ENCODE measurements at places on chromosomes 3 and 15.

DNA sequence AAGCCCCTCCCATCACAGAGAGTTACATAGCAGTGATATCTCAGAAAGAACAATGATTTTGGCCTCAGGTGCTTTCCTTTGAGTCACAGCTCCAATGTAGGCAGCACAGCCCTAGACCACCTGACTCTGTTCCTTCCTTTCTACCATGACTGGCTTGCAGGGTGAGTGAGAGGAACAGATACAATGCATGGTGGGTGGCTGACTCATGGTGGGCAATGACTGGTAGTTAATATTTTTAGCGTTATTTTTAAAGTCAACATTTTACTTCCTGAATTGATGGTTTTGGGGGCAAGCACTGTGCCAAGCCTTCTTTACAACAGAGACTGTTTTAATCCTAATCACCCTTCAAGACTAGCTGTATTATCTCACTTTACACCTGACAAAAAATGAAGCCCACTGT lies 32.8 kb upstream of the ST3GAL6 start:
- no peak for DNase-seq

GRCh38 chr3:12267376-12268030 lies 21.4 kb upstream of the PPARG start:
- DNase-seq: no peak

GRCh38 chr3:53273146-53273670 lies 17.4 kb upstream of the TKT start:
- no peak for DNase-seq

GRCh38 chr3:127822682-127823425 lies 539 bp upstream of the MGLL start:
- peak; percentile 18 for DNase-seq

DNA sequence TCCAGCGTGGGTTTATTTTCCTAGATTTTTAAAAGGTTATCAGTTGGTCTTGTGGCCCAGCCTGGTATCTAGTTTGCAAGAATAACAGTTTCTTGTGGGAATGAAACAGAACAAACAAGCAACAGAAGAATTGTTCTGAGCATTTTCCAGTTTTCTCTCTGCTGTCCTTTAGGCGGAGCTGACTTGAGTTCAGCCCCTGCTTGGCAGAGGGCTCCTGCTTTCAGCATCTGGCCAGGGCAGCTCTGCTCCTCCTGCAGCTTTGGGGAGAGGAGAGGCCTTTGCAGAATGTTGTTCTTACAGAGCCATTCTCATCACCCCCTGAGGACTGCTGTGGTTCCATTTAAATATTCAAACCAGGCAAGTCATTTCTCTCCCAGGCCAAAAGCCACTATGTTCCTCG lies 117.7 kb downstream of the ALDH1A2 start:
- DNase-seq: no peak

- DNase-seq: no peak
Observed at GRCh38 chr3:69442771-69443311, 57.0 kb upstream of the FRMD4B start.

DNA sequence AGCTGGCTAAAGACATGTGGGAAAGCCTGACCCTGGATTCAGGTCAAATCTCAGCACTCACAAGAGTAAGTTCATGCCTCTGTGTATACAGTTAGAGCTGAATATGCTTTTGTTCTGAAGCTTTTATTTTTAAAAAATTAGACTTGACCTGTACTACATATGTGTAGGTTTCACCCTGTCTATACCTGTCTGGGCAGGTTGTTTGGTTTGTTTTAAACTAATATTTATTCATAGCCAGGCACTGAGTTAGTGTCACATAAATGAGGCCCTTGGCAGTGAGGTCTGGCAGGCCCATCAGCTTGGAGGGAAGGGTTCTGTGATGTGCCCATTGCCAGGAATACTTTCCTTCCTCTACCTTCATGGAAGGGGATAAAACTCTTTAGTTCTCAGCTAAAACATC lies 1.9 kb downstream of the DNAJA4 start:
- no peak for DNase-seq

DNA sequence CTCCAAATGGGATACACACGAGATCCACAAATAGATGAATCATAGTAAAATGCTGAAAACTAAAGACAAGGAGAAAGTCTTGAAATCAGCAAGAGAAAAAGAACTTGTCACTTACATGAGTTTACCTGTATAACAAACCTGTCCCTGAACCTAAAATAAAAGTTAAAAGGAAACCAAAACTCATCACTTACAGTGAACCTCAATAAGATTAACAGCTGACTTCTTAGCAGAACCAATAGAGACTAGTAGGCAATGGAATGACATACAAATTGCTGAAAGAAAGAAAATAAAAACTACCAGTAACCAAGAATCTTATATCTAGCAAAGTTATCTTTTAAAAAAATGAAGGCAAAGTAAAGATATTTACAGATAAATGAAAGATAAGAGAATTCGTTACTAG lies 27.4 kb downstream of the SEC22A start:
- no peak for DNase-seq

DNA sequence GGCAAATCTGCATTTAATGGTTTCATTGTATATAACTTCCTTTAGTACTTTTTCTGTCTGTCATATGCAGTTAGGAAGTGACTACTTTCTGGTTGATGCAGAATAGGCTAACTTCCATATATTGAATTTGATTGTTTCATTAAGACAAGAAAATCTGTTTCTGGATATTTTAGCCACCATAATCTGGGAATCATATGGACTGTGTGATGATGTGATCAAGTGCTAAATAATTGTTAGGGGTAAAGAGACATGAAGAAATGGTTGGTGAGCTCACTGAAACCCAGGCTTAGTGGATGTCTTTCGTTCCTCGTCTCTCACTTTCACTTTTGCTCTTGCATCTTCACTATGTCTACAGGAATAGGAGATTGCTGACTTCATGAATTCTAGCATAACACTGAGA lies 3.5 kb upstream of the MNS1 start:
- DNase-seq: no peak

GRCh38 chr3:105822171-105823123 lies 46.4 kb downstream of the CBLB start:
- DNase-seq: no peak

DNA sequence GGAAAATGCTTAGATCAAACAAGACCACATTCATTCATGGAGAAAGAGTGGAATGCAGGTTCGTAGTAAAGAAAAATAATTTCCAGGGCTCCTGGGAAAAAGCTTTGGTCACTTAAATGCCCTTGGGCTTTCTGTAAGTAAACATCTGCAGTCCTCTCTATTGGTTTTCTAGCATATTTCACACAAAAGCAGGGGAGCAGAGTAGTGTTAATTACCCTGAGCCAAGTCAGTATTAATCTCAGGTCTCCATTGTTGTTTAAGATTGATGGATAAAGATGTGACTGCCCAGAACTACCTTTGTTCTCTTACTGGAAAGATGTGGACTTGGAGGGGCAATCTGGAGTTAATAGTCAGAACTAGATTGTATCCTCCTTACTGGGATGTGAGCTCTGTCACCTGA lies 242.6 kb downstream of the PTPRG start:
- no peak for DNase-seq

GRCh38 chr3:160006282-160007163 lies 17.9 kb downstream of the IL12A start:
- no peak for DNase-seq

- no peak for DNase-seq
Observed at GRCh38 chr15:80597076-80597475, 98.0 kb upstream of the ABHD17C start.

DNA sequence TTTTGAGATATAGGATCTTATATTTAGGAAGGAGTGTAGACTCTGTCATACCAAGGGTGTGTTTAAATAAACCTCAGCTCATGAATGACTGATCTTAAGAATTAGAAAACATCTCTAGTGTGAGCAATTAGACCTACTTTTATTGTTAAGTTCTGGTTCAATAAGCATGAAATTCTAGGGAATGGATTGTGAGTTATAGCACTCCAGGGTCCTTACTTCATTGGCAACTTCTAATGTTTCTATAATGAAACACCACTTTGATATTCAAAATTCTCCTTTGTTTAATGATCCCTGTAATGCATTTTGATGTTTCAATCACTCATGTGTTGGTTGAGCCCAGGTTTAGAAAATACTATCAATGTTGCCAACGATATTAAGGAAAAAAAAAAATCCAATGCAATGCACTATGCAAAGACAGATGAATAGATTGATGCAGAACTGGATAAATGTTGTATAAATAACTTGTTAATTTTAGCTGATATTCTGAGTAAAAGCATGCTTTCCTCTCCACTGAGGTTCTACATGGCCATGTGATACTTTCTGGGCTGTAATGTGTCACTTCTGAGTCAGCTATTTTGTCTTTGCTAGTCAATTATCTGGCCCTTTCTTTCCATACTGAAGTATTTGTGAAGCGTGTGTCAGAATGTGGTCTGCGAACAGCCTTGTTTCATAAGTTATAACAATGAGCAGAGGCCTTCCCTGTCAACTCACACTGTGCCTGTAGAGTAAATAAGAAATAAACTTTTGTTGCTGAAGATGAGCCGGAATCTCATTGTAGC lies 1035.9 kb downstream of the PLOD2 start:
- DNase-seq: no peak

- DNase-seq: no peak
Observed at GRCh38 chr3:195118671-195119070, 152.3 kb downstream of the XXYLT1 start.

GRCh38 chr15:22839046-22839695 lies 705 bp downstream of the NIPA2 start:
- no peak for DNase-seq

- no peak for DNase-seq
Observed at GRCh38 chr3:4392992-4393391, 74.1 kb downstream of the SUMF1 start.

GRCh38 chr3:123031051-123031450 lies 3.5 kb upstream of the SEMA5B start:
- DNase-seq: no peak

GRCh38 chr3:159030138-159030670 lies 228.3 kb downstream of the MFSD1 start:
- no peak for DNase-seq

- DNase-seq: no peak
Observed at GRCh38 chr15:35888815-35889214, 342.9 kb upstream of the DPH6 start.

- no peak for DNase-seq
Observed at GRCh38 chr3:10981961-10982360, 10.6 kb upstream of the SLC6A1 start.

DNA sequence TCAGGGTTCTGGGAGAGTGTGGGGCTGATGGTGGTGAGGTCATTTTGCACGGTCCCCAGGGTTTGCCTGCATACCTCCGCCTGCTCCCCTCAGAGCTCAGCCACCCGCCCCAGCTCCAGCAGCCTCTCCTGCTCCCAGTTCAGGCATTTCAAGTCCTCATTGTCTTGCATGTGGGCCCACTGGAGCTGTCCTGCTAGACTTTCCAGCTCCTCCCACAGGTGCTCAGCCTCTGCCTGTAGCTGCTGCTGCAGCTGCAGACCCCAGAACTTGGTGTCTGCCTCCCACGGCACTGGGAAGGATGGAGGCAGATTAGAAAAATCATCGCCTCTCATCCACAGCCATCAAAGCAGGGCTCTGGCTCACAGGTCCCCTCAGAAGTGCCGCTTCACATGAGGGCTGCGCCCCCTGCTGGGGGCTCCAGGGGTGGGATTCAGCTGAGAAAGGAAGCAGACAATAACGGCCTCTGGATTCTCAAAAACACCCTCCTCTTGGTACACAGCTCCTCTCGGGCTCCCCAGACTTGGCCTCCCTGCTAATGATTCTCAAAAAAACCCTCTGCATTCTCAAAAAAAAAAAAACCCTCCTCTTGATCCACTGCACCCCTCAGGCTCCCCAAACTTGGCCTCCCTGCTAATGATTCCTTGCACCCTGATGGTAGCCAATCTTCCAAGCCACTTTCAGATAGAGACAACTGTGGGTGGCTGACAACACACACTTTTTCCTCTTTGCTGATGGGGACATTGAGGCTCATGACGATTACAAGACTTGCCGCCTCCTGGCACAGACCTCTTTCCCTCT lies 89.3 kb upstream of the C2CD4B start:
- no peak for DNase-seq

GRCh38 chr3:172030181-172030580 lies 9.2 kb upstream of the FNDC3B start:
- DNase-seq: no peak

GRCh38 chr3:196079682-196080081 lies 2.2 kb downstream of the TFRC start:
- no peak for DNase-seq

DNA sequence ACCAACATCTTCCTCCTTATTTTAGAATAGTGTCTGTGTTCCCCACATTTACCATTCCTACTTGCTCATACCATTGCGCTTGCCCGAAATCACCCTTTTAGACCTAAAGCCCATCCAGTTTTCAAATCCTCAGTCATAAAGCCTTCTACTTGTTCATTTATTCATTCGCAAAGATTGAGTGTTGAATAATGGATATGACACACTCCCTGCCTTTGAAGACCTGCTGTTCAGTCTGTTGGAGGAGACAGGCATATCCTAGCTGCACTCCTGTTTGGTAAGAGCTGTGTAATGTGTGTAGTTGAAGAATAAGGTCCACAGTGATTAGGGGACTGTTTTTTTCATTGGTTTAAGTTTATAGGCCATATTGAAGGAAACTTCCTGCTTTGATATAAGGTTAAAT lies 1.7 kb downstream of the CNOT10 start:
- no peak for DNase-seq

All from activated naive CD4-positive, alpha-beta T cell treated with anti-CD3 and anti-CD28 coated beads, Interleukin-2, amount 50 U/mL, for 72 hours (primary cell).